ENCODE measurements at places on chromosomes 11 and 22.

- DNase-seq = no peak
Observed at GRCh38 chr11:43582024-43582862, 98.3 kb upstream of the HSD17B12 start.

DNA sequence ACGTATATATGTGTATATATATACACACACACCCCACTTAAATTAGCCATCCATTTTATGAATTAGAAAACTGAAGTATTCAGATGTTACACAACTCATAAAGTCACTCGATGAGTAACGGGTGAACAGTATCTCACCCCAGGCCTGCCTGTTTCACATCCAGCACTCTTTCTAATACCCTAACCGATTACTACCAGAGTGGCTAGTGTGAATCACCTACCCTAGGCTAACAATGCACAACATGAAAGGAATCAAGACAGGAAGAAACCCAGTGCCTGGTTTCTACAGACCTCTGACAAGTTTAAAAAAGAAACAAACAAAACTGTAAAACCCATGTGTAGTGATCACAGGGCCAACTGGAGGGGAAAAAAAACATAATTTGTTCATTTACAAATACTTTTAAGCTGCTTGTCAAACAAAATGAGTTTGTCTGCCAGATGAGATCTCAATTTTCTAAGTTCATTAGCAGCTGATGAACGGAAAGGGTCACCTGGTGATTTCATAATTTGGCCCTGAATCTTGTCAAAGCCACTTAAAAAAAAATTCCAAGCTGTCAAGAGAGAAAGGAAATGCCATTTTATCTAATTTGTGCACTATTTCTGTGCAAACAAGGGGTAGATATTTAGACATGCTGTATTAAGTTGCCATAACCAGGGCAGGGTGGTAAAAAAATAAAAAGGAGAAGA, 134.8 kb downstream of the LARGE1 start:
- DNase-seq = peak; percentile 87

DNA sequence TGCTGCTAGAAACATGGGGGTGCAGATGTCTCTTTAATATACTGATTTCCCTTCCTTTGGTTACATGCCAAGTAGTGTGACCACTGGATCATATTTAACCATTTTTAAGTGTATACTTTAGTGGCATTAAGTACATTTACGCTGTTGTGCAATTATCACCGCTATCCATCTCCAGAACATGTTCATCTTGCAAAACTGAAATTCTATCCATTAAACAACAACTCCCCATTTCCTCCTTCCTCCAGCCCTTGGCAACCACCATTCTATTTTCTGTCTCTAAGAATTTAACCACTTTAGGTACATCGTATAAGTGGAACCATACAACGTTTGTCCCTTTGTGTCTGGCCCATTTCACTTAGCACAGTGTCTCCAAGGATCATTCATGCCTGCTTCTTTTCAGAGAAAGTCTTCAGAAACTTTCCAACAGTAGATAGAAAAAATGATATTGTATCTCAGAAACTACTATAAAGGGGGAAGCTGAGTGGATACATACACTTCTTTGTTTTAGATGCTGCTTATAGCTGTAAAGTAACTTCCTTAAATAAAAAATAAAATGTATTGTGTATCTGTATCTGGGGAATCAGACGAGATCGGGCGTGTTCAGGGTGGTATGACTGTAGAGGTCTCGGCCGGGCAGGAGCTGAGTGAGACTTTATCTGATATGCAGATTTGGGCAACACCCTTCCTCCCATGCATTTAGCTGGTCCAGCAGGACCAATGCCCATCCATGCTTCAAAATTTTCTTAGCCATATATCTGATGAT, 44.6 kb upstream of the ZBED5 start:
- DNase-seq = no peak

- no peak for DNase-seq
Observed at GRCh38 chr11:46001448-46001914, 79.0 kb downstream of the LARGE2 start.

GRCh38 chr22:22020425-22020852, 37.9 kb upstream of the TOP3B start:
- no peak for DNase-seq

GRCh38 chr11:86440305-86440716, 65.6 kb downstream of the CCDC81 start:
- peak; percentile 11 for DNase-seq
